MV-4-11 (cell line): ENCODE measurements at places on chromosomes 7 and 10.

GRCh38 chr10:127905848-127906261 is 1.0 kb upstream of the PTPRE start:
- DNase-seq, result no peak

DNA sequence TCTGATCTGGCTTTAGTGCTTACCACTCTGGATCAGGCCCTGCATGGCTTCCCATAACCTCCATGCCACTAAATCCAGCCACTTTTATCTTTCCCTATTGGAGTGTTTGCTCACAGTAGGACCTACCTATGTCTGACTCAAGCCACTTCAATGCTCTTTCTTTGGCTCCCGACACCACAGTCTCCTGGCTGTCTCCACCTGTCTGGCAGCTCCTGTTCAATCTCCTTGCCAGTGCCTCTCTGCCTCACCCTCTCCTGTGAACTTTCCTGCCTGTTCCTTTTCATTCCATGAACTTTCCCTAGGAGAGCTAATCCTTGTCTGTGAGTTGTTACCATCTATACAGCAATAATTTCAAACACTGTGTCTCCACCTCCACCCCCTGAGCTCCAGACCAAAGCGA is 82.6 kb upstream of the UCN3 start:
- no peak for DNase-seq

DNA sequence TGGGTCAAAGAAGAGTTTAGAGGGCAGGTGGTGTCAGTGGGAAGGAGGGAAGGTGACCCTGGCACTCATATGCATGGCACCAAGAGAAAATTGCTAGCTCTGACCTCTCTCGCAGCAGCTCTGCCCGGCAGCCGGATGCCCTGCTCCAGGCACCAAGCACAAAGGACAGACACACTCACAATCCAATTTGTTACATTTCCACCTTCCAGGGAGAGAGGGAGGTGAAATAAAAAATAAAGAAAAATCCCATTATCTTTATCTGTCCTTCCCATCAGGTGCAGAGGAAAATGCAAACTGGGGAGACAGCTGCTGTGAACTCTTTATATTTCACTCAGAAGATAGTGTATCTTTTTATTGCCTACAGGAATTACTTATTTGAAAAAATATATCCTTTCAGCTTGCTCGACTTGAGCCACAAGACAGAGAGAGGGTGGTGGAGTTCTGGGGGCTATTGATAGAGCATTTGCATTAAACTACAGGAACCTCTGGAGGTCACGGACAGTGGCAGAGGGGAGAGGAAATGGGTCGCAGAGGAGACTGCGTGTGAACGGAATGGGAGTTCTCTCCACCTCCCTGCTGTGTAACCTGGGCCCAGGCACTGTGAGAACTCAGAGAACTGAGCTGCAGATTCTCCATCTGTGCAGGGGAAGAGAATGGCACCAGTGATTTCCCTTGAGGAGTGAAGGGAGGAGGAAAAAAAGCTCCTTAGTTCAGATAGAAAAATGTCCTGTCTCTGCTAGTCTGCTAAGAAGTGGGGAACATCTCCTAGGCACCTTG is 421.4 kb downstream of the PLXNA4 start:
- DNase-seq, result no peak

- no peak for DNase-seq
Observed at GRCh38 chr7:25246306-25246705, 18.0 kb upstream of the NPVF start.

DNA sequence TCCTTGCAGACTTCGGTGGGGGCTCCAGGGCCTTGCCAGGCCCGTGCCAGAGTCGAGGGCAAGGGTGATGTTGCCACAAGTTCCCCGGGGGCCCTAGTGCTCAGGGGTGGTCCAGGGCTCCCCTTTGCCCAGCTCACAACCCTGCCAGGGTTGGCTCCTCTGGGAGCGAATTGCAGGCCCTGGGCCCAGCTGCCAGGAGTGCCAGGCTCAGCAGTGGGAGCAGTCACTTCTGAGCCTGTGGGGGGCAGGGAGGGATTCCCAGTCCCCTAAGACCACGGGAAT is 43.8 kb downstream of the TCERG1L start:
- DNase-seq, result no peak

GRCh38 chr7:140621401-140622021 is 19.1 kb downstream of the DENND2A start:
- DNase-seq, result no peak

GRCh38 chr7:29284696-29285443 is 90.3 kb downstream of the CHN2 start:
- no peak for DNase-seq

- DNase-seq, result peak; percentile 8
Observed at GRCh38 chr7:139853506-139854123, 24.6 kb downstream of the TBXAS1 start.

DNA sequence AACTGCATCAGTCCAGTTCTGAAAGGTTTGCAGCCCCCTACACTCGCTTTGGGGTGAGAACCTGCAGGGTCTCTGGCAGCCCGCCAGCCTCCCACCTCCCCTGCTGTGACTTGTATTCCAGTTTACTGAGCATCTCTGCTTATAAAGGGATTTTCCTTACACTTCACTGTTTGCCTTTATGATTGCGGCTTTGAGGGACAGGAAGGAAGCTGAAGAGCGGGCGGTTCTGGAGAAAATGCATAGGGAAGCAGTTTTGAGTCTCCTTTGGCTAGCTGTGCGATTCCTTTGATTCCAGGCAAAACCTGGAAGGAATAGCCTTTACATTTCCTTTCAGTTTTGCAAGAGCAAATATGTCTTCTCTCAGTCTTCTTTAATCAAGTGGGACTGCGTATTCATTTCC is 65.0 kb upstream of the TRIM8 start:
- no peak for DNase-seq

GRCh38 chr10:16449454-16449853 is 12.6 kb downstream of the PTER start:
- no peak for DNase-seq

GRCh38 chr10:6980353-6980752 is 400.3 kb upstream of the PRKCQ start:
- DNase-seq, result peak; percentile 15

- no peak for DNase-seq
Observed at GRCh38 chr7:77895905-77896304, 97.3 kb downstream of the PHTF2 start.

- DNase-seq, result no peak
Observed at GRCh38 chr10:13291061-13291460, 8.8 kb downstream of the PHYH start.

GRCh38 chr7:90834771-90835170 is 238.7 kb downstream of the CDK14 start:
- DNase-seq, result no peak

DNA sequence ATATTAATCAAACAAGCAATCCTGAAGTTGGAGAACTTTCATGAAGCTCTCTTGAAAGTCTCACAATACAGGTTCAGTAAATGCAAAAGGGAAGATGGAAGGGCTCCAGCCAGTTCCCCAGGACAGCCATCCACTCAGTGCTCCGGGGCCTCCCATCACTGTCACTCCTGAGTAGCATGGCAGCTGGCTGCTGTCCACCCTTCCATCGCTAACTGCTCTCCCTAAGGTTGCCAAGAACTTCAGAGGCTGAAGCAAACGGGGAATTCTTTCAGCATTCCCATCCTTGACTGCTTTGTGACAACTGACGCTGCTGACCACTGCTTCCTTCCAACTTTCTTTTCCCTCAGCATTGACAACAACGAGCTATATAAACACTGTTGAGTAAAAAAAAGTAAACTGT is 69.1 kb downstream of the VPS41 start:
- DNase-seq, result no peak

GRCh38 chr7:19964246-19964645 is 190.8 kb upstream of the TMEM196 start:
- no peak for DNase-seq

DNA sequence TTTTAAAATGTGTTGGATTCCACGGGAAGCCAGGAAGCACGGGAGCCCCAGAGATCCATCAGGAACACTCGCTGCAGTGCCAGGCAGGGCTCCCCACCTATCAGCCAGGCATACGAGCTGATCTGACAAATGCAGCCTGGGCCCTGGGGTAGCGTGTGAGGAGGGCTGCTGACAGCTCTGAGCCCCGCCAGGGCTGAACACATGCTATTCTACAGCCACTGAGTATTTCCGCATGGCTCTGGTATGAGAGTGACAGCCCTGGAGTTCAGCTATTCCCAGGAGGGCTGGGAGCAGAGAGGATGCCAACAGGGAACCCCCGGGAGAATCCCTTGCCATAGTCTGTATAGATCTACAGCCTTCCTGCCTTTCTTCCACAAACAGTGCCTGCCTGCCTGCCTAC is 237.3 kb upstream of the ZMIZ1 start:
- no peak for DNase-seq

DNA sequence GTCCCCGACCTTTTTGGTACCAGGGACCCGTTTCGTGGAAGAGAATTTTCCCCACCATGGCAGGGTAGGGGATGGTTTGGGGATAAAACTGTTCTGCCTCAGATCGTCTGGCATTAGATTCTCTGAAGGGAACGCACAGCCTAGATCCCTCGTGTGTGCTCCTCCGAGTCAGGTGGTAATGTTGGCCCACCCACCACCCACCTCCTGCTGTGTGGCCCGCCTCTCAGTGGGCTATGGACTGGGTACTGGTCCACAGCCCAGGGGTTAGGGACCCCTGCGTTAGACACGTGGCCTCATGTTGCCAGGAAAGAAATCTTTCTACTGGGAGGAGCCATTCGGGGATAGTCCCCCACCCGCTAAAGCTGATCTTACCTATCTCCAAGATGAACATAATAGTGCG is 27.0 kb downstream of the PFKFB3 start:
- DNase-seq, result no peak

DNA sequence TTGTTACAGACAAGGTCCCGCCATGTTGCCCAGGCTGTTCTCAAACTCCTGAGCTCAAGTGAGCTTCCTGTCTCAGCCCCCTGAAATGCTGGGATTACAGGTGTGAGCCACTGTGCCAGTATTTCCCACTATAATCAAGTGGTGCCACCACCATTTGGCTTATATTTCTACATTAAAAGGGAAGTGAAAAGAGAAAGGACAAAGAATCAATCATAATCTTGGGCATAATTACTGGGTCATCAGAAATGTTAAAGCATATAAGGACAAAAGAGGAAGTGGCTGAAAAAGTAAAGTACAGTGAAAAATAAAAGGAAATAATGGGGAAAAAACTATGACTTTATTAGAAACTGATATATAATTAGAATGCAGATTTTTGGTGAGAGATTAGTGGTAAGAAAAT is 25.7 kb upstream of the ENTPD1 start:
- peak; percentile 57 for DNase-seq
